ENCODE measurements at places on chromosomes 5 and 9. TPM values are rescaled to one million over a fixed set of nuclear protein-coding genes. Genes with fewer than 3 reads are reported as not detected.

PAX5 gene
- total RNA-seq, result not detected

FAM151B gene
- total RNA-seq, result 1.7 TPM

TAF11L13 gene
- not detected for total RNA-seq

DNA sequence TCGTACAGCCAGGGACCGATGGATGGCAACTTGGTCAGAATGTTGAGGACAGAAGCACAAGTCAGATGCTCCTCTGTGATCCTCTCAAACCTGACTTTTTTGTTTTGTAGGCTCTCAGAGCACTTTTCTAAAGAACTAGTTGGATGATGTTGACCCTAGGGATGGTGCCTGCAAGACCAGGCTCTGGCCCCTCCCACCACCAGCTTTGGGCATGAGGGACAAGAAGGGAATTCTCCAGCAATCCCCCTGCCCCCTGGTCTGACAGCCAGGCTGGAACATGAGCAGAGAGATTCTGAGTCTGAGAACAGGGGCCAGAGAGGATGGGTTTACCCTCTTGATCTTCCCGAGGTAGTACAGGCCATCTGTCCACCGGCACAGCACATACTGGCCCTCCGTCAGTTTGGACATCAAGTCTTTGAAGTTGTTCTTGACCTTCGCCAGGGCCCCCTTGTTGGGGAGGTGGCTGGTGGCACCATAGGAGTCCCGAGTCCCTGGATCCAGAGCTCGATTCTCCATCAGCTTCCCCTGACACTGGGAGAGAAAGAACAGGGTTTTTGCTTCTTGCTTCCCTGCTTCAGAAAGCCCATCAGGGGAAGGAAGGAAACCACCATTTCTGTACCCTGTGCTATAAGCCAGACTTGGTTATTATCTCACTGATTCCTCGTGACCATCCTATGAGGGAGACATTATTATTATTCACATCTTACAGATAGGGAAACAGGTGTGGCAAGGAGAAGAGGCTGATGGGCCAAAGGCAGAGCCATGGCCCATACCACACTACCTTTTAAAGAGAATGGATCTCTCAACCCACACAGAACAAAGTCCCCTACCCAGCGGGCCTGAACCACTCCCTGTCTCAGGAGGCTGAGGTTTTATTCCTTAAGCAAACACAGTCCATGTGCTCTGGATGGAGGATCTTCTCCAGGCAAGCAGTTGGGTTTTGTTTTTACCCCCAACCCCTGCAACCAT, 2.5 kb downstream of the PHF19 start:
- peak overlapping the region; percentile 35 for H3K27ac ChIP-seq
- no peak overlapping the region for H3K4me3 ChIP-seq
- no peaks in the 10 kb centered on the region for H3K27me3 ChIP-seq
- H3K36me3 ChIP-seq, result no peaks in the 10 kb centered on the region

GRCh38 chr5:90545511-90545910, 13.1 kb upstream of the ADGRV1 start:
- DNase-seq, result no peak
- H3K36me3 ChIP-seq, result no peaks in the 10 kb centered on the region
- H3K27me3 ChIP-seq, result peaks cover 52% of the 10 kb centered on the region
- H3K4me3 ChIP-seq, result no peak overlapping the region
- no peak overlapping the region for H3K27ac ChIP-seq
- H3K4me1 ChIP-seq, result peaks cover 23% of the 10 kb centered on the region

GRCh38 chr9:125745018-125745417, 2.2 kb upstream of the PBX3 start:
- peaks cover 10% of the 10 kb centered on the region for H3K4me1 ChIP-seq
- H3K4me3 ChIP-seq, result no peak overlapping the region
- no peak for DNase-seq
- no peaks in the 10 kb centered on the region for H3K36me3 ChIP-seq

- no peaks in the 10 kb centered on the region for H3K27me3 ChIP-seq
- no peaks in the 10 kb centered on the region for H3K4me1 ChIP-seq
- H3K4me3 ChIP-seq, result no peak overlapping the region
- peaks cover 7% of the 10 kb centered on the region for H3K36me3 ChIP-seq
- H3K27ac ChIP-seq, result no peak overlapping the region
Measured at GRCh38 chr9:120443489-120443888, 136.5 kb downstream of the CDK5RAP2 start.

- no peak overlapping the region for H3K27ac ChIP-seq
- H3K4me1 ChIP-seq, result no peaks in the 10 kb centered on the region
- no peaks in the 10 kb centered on the region for H3K36me3 ChIP-seq
- DNase-seq, result no peak
Measured at GRCh38 chr9:34572628-34573027, 16.9 kb downstream of the CNTFR start.

DNA sequence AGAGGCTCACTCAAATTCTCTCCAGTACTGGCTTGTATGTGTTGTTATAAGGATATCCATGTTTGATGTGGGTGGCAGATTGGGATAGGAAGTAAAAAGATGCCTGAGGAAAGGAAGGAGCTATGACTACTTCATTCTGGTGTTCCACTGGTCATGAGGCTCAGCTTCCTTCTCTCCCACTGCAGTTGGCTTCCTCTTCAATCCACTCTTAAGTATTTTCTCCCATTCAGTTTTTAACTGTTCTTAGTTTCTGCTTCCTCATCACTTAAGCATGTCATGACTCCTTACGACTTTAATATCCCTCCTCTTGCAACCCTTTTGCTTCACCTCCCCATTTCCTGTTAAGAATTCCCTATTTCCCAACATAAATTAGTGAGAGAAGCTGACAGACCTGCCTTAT, 81.1 kb downstream of the PJA2 start:
- H3K27me3 ChIP-seq, result no peaks in the 10 kb centered on the region
- H3K27ac ChIP-seq, result no peak overlapping the region
- no peaks in the 10 kb centered on the region for H3K36me3 ChIP-seq
- H3K4me1 ChIP-seq, result no peaks in the 10 kb centered on the region

DNA sequence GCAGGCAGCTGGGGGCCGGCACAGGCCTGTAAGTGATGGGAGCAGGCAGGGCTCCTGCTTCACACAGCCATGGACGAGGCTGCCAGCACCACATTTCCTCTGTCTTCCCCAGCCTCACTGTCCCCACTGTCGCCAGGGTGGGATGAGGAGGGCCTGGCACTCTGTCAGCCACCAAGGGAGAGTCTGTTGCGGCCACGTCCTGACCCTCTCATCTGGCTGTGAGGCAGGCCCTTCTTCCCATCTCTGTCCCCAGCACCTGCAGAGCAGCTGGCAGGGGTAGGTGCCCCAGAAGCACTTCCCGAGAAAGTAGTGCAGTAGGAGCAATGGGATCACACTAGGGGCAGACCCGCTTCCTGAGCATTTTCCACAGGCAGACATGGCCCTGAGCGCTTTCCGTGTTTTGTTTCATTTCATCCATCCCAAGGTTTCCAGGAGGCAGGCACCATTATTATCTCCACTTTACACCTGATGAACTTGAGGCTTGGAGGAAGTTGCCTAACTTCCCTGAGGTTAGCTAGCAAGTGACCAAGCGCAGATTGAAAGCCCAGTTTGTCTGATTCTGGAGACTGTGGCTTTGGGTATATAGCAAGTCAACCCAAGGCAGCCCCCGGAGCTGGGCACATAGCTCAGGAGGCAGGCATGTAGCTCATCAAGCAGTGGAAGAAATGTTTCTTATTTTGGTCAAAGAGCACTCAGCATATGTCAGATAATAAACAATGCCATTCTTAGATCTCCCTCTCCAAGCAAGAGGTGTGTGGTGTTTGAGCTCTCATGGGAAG, 202.4 kb downstream of the DAB2IP start:
- no peaks in the 10 kb centered on the region for H3K4me1 ChIP-seq
- no peaks in the 10 kb centered on the region for H3K36me3 ChIP-seq
- no peaks in the 10 kb centered on the region for H3K27me3 ChIP-seq

DNA sequence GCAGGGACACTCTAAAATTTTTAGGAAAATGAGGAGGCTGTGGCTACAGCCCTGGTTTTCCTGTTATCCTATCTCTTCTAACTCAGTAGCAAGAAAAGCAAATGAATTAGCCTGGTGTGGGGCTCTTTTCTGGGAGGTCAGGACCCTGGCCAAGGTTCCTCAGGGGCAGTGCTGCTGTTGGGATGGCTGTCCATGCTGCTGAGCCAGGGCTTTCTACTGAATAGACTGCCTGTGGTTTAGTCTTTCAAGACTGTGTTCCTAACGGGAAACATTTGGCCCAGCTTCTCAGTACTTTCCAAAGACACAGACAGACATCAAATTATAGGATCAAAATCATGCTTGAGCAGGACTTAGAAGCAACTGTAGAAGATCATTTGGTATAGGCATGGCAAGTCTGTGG, 18.1 kb downstream of the TNC start:
- H3K27me3 ChIP-seq, result no peaks in the 10 kb centered on the region
- no peak for DNase-seq
- peaks cover 4% of the 10 kb centered on the region for H3K4me1 ChIP-seq
- H3K36me3 ChIP-seq, result no peaks in the 10 kb centered on the region
